ENCODE measurements at places on chromosomes 5 and 9.
A peak's percentile ranks its signal among the peaks of the same experiment; 100 is the strongest.

DNA sequence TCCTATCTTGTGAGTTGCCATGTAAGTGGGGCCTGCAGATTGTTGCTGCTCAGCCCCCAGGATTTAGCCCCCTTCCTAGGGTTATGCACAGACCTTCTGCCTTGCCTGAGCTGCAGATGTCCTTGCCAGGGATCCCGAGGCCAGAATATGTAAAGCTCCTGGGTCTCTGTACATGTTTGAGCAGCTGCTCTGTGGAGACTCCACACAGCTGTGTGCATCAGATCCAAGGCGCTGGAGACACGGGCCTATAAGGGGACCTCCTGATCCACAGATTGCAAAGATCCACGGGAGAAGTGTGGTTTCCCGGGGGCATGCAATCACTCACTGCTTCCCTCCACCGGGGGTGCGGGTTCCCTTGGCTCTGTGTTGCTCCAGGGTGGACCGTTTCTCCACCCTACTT, 28.9 kb downstream of the TAF11L14 start:
- no peaks in the 10 kb centered on the region for H3K27me3 ChIP-seq
- H3K4me1 ChIP-seq = peaks cover 5% of the 10 kb centered on the region
- no peak overlapping the region for H3K4me3 ChIP-seq
- H3K27ac ChIP-seq = no peak overlapping the region
- DNase-seq = no peak
- no peaks in the 10 kb centered on the region for H3K36me3 ChIP-seq

DNA sequence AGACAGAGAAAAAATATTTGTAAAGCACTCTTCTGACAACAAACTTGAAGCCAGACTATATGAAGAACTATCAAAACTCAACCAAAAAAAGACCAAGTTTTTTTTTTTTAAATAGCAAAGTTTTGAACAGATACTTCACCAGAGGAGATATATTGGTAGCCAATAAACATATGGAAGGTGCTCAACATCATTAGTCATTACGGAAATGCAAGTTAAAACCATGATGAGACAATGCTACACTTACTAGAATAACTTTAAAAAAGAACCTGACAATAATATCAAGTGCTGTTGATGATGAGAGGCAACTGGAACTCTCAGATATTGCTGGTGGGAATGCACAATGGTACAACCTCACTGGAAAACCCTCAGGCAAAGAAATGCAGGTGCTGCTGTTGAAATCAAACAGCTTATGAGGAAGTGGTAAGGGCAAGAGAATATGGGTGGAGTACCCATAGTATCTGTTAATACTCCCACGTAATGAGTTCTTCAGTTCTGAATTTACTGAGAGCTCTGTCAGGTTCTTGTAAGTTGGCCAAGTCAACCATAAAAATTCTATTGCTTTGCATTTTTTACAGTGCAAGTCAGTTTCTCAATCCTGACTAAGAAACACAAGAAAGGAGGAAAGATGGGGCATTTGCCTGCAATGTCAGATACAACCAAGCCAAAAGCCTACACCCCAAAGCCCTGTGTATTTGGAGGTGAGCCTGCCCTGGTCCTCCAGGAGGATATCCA, 87.3 kb upstream of the GNAQ start:
- DNase-seq = no peak
- no peaks in the 10 kb centered on the region for H3K36me3 ChIP-seq
- no peaks in the 10 kb centered on the region for H3K27me3 ChIP-seq

GRCh38 chr5:53501054-53501453, 20.6 kb downstream of the FST start:
- H3K4me3 ChIP-seq = no peak overlapping the region
- H3K27me3 ChIP-seq = no peaks in the 10 kb centered on the region
- H3K36me3 ChIP-seq = no peaks in the 10 kb centered on the region
- no peak overlapping the region for H3K27ac ChIP-seq

- DNase-seq = no peak
- H3K4me1 ChIP-seq = peaks cover 16% of the 10 kb centered on the region
- H3K36me3 ChIP-seq = no peaks in the 10 kb centered on the region
- no peaks in the 10 kb centered on the region for H3K27me3 ChIP-seq
- no peak overlapping the region for H3K27ac ChIP-seq
Observed at GRCh38 chr5:15704397-15704947, 204.5 kb downstream of the FBXL7 start.

DNA sequence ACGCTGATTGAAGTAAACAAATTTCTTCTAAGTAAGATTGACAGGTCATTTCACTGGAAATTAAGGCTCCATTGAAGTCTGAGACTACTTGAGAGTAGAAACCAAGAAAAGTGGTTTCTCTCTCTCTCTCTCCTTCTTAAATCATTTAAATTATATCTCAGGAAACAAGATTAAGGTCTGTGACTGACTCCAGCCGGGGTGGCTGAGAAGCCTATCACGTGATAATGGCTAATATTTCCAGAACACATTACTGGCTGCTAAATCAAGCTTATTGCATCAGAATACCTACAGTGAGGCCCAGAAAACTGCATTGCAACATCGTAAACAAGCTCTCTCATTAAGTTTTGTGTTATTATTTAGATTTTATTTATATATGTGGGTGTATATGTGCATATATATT, 88.4 kb downstream of the PTCD2 start:
- H3K36me3 ChIP-seq = no peaks in the 10 kb centered on the region
- no peak overlapping the region for H3K4me3 ChIP-seq
- DNase-seq = no peak

DNA sequence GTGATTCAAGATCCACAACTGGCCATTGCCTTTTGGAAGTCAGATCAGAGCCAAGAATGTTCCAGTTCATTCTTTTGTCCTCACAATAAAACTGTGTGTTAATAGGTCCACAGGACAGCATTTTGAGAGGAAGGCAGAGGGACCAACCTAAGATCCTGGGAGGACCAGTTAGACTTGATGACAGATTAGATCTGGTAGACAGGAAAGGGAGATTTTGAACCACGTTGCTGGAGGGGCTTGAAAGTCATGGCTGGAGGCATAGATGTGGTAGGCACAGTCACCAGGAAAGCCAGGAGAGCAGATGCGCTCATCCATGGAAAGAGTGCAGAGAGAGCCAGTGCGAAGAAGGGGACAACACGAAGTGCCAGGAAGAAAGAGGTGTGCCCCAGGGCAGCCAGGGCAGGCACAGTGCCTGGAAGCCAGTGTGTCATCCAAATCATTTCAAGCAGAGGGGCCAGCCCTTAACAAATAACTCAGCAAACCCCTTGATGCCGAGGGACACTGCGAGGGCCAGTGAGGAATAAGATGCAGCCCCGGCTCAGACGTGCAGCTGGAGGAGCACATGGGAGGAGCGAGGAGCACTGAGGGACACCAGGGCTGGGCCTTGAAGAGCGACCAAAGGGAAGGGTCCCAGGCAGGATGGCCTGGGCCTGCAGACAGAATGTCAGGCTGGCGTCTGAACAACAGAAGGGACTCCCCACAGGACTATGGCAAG, 12.8 kb upstream of the SLC2A8 start:
- no peak overlapping the region for H3K27ac ChIP-seq
- no peak overlapping the region for H3K4me3 ChIP-seq

GRCh38 chr5:1564182-1564748, 40.5 kb upstream of the LPCAT1 start:
- H3K36me3 ChIP-seq = peaks cover 7% of the 10 kb centered on the region
- no peaks in the 10 kb centered on the region for H3K4me1 ChIP-seq
- H3K27ac ChIP-seq = no peak overlapping the region
- H3K4me3 ChIP-seq = no peak overlapping the region
- DNase-seq = no peak

- H3K36me3 ChIP-seq = peaks cover 15% of the 10 kb centered on the region
- no peak for DNase-seq
- H3K4me1 ChIP-seq = no peaks in the 10 kb centered on the region
Observed at GRCh38 chr9:87734106-87734505, 8.2 kb downstream of the CTSL start.

GRCh38 chr5:6806668-6807067, 93.4 kb downstream of the TENT4A start:
- no peak for DNase-seq
- no peaks in the 10 kb centered on the region for H3K36me3 ChIP-seq
- H3K27me3 ChIP-seq = no peaks in the 10 kb centered on the region

DNA sequence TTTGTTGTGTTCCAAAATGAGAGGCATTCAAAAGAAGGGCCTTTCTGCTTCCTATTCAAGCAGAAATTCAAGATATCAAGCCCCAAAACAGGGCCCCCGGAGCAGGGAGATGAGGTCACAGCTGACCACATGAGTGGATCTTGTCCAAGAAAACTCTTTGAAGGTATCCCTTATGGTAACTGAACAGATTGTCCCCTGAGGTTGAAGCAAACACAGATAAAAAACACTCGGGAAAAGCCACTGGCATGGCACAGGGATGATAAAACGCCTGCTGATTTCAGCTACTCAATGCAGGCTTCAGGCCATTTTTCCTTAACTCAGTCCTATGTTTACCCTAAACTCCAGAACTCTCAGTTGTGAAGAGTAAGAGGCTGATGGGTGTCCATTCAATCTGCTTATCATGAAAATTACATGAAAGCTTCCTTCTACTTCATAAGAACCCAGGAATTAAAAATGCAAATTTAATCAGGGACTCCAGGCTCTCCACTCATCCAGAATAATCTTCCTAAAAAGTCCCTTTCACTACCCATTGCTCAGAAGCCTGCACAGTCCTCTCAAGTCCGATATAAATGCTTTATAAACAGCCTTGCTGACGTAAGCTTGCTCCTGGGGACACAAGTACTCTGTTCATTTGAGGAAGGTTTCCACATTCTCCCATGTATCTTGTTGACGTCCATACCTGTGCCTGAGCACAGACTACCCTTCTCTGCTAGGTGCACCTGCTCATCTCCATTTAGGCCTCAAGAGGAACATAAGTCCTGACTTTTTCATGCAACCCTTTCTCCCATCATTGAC, 35.9 kb upstream of the SLC1A3 start:
- no peaks in the 10 kb centered on the region for H3K36me3 ChIP-seq
- no peaks in the 10 kb centered on the region for H3K4me1 ChIP-seq
- peaks cover 18% of the 10 kb centered on the region for H3K27me3 ChIP-seq
- no peak overlapping the region for H3K27ac ChIP-seq

DNA sequence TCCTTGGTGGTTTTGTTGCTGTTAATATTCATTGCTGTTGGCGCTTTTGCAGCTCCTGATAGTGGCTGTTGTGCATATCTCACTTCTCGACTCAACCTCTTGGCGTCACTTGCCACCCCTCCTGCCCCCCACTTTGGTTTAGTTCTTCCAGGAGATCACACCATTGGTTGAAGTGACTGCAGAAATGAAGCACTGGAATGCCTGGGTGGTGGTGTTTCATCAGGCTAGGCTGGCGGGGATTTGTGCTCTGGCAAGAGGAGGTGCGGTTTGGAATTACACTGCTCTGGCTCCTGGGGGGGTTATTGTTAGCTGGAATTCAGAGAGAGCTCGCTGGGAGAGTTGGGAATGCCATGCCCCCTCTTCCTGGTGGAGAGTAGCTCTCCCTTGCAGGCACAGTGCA, 11.5 kb downstream of the PRRC2B start:
- DNase-seq = peak; percentile 90
- H3K4me3 ChIP-seq = peak overlapping the region; percentile 57
- peaks cover 31% of the 10 kb centered on the region for H3K36me3 ChIP-seq

DNA sequence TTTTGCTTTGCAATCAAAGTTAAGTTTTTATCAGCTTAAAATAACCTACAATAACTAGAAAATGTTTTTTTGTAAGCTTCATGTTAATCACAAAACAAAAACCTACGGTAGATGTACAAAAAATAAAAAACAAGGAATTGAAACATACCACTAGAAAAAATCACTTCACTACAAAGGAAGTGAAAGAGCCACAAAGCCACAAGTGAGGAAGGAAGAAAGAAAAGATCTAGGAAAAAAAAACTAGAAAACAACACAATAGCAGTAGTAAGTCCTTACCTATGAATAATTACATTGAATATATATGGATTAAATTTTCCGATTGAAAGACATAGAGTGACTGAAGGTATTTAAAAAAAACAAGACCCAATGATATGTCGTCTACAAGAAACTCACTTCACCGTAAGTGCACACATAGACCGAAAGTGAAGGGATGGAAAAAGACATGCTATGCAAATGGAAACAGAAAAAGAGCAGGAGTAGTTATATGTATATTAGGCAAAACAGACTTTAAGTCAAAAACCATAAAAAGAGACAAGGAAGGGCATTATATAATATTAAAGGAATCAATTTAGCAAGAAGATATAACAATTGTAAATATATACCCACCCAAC, 13.4 kb upstream of the ZDHHC21 start:
- H3K4me3 ChIP-seq = peak overlapping the region; percentile 50
- no peaks in the 10 kb centered on the region for H3K27me3 ChIP-seq
- peaks cover 27% of the 10 kb centered on the region for H3K4me1 ChIP-seq
- H3K36me3 ChIP-seq = peaks cover 100% of the 10 kb centered on the region

DNA sequence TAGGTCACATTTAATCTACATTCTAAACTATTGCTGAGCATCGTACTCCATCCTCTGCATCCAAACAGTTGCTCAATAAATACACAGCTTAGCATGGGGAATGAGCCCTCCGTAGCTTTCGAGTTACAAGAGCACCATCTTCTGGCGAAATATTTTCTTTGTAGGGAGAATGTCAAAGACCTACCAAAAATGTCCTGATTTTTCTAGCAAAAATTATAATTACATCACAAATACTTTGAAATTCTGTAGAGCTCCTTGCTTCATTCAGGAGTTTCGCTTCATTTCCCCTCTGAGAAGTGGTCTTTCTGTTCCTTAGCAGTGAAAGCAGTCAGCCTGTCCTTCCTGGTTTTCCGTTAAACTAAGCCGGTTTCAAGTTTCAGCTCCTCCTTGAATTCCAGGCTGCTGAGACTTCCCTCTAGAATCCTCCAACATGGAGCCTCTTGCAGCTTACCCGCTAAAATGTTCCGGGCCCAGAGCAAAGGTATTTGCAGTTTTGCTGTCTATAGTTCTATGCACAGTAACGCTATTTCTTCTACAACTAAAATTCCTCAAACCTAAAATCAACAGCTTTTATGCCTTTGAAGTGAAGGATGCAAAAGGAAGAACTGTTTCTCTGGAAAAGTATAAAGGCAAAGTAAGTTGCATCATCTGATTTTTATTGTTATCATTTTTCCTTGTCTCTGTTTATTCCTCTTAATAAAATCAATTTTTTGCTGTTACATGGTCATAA, at the start of gene GPX8:
TSS of gene GPX8 (plus strand) at position 409 of the 730 bp plus-strand sequence. CDS start at position 431, 22 bp downstream.
- H3K27ac ChIP-seq = peak within 1 kb of the TSS; percentile 76
- no peaks in the 10 kb centered on the region for H3K27me3 ChIP-seq
- H3K4me3 ChIP-seq = peak within 1 kb of the TSS; percentile 93
- no peaks in the 10 kb centered on the region for H3K4me1 ChIP-seq

- no peak overlapping the region for H3K27ac ChIP-seq
- H3K4me1 ChIP-seq = no peaks in the 10 kb centered on the region
- H3K36me3 ChIP-seq = no peaks in the 10 kb centered on the region
- DNase-seq = no peak
Observed at GRCh38 chr9:33453286-33453860, 6.0 kb upstream of the AQP3 start.

DNA sequence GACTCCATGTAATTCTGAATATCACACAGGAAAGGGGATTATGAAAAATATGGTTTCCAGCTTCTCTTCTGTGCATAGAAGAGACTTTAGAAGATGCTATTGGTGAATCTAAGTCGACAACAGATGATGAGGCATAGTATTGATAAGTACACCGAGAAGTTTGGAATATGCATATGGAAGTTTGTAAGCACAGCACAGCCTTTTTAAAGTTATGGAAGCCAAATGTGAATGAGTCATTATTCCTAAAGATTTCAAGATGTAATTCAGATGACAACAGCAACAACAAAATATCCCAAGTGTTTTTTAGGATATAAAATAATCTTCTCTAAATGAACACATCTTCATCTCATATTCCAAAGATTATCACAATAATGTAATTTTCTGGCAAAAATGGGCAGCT, 1723.3 kb downstream of the EFNA5 start:
- DNase-seq = no peak
- no peaks in the 10 kb centered on the region for H3K4me1 ChIP-seq
- H3K27me3 ChIP-seq = no peaks in the 10 kb centered on the region
- H3K27ac ChIP-seq = no peak overlapping the region
- no peaks in the 10 kb centered on the region for H3K36me3 ChIP-seq
- no peak overlapping the region for H3K4me3 ChIP-seq
